Occipital lobe (tissue), 3 donors: ENCODE measurements at places on chromosomes 6 and 20. TPM values are rescaled to one million over a fixed set of nuclear protein-coding genes. Genes with fewer than 3 reads are reported as not detected.

GRCh38 chr20:49276961-49277785 is 684 bp downstream of the ZNFX1 start:
- no peak for DNase-seq

DNA sequence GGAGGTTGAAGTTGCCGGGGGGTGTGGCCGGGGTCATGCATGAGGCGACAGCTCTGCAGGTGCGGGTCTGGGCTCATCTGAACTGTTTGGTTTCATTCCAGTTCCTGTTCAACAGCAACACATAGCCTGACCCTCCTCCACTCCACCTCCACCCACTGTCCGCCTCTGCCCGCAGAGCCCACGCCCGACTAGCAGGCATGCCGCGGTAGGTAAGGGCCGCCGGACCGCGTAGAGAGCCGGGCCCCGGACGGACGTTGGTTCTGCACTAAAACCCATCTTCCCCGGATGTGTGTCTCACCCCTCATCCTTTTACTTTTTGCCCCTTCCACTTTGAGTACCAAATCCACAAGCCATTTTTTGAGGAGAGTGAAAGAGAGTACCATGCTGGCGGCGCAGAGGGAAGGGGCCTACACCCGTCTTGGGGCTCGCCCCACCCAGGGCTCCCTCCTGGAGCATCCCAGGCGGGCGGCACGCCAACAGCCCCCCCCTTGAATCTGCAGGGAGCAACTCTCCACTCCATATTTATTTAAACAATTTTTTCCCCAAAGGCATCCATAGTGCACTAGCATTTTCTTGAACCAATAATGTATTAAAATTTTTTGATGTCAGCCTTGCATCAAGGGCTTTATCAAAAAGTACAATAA is 72.5 kb downstream of the PTPN1 start:
- no peak for DNase-seq

- DNase-seq, result no peak
Observed at GRCh38 chr20:38098952-38099351, 65.4 kb downstream of the RPRD1B start.

EBF4 gene
- 10.5 TPM for total RNA-seq

LAMA4 gene
- total RNA-seq, result 19.2 TPM

GPX5 gene
- not detected for total RNA-seq

LY6G5C gene
- 3.1 TPM for total RNA-seq

DNA sequence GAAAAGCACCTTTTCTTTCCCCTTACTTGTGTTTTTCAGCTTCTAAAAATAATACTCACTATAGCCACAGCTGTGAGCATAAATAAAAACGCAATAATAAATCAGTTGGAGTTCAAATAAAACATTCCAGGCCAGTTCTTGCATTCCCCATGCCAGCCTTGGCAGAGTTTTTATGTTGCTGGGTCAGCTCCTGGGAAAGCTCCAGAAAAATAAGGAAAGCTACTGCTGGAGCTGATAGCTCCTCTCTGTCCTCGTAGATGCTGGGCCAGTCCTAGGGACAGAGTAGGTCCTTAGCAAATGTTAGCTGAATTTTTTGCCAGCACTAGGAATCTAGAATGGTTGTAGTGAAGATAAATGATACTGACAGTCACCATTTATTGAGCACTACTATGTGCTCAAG is 389.0 kb upstream of the SYNCRIP start:
- no peak for DNase-seq

DNA sequence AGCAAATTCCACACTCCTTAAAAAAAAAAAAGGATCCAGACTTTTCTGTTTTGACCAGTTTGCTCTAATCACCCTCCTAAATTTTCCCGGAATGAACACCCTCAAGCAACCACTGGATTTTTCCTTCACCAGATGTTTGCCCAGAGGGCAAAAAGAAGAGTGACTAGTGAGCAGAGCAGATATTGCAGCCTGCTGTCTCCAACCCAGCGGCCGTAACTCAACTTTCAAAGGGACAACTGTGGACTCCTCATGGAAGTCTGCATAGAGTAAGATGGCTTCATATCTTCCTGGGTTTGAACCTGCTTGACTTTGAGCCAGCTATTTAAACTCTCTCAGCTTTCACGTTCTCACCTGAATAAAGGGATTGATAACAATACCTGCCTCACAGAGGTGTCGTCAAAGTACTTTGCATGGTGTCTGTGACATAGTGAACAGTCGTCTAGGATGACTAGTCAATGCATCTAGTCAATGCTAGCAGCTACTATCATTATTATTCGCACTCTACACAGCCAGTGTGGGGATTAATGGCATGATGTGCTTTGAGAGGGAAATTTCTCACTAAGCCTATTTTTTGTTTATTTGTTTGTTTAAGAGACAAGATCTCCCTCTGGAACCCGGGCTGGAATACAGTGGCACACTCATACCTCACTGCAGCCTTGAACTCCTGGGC is 92.2 kb upstream of the HIVEP1 start:
- no peak for DNase-seq

- DNase-seq, result no peak
Observed at GRCh38 chr6:42694586-42694985, 27.8 kb downstream of the PRPH2 start.

DNA sequence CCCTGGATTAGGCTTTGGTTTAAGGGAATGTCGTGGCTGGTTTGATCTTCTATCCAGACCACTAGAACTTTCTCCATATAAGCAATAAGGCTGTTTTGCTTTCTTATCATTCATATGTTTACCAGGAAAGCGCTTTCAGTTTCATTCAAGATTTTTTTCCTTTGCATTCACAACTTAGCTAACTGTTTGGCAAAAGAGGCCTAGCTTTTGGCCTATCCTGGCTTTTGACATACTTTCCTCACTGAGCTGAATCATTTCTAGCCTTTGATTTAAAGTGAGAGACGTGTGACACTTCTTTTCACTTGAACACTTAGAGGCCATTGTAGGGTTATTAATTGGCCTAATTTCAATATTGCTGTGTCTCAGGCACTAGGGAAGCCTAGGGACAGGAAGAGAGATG is 1.7 kb upstream of the FAM50B start:
- no peak for DNase-seq

- DNase-seq, result no peak
Observed at GRCh38 chr20:48148916-48149672, 363.8 kb upstream of the SULF2 start.

- DNase-seq, result no peak
Observed at GRCh38 chr6:21309807-21310221, 283.7 kb upstream of the SOX4 start.

DNA sequence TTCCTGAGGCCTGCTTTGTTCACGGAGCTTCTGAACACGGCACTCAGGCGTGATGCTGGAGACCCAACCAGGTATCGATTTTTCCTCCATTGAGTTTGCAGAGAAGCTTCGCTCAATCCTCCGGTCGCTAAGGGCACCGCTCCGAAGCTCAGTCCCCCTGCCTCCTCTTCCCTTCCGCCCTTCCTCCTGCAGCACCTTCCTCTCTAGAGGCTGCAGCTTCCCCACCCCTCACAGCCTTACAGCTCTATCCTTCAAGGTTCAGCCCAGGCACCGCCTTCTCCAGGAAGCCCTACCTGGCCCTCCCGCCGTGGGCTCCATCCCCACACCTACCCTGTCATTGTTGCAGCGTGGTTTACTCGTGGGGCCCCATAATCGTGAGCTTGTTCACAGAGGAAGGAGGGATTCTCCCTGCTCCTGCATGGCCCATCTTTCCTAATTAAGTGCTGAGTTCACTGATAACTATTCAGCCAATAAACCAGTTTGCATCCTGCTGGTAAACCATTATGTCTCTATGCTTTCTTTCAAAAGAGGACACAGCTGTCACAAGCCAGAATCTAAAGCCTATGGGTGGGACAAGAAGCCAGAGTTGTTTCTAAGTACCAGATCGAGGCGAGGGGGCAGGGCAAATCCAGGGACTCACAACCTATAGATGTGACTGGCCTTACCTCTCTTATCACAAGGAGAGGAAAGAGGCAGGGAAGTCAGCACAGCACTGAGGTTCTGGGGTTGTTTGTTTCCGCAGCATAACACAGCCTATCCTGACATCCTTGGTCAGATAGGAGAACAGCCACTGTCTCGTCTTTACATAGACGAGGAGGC is 152.0 kb downstream of the GRM4 start:
- DNase-seq, result no peak

AFG1L gene
- 12.3 TPM for total RNA-seq

DNA sequence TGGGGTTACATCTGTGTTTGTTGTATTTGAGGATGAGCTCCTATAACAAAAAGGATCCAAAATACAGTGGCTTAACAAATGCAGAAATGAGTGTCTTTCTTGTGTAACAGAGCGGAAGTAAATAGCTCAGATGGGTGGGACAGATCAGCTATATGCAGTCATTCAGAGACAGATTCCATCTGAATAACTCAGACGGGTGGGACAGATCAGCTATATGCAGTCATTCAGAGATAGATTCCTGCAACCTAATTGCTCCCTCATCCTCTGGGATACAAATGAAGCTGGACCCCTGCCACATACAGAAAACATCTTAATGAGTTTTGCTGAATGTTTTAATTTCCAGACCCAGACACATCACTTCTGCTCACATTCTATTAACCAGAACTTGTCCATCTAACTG is 332.3 kb downstream of the BCKDHB start:
- DNase-seq, result no peak

SMLR1 gene
- total RNA-seq, result not detected

- no peak for DNase-seq
Observed at GRCh38 chr6:42341221-42341620, 110.5 kb downstream of the TRERF1 start.

PNLDC1 gene
- total RNA-seq, result not detected

DNA sequence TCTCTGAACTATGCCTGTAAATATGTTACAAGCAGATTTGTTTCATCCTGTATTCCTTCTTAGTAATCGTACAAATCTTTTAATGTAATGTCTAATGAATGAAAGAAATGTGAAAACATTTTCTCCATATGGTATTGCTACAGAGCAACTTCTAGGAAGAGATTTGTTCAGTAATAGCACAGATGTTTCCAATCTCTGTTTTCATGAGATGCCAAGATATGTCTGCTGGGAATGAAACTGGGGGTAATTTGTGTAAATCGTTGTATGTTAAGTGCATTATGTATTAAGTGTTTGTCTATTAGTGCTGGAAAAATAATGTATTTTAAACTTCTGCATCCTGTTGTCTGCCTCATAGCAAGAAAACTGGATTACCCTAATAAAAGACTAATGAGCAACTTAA is 722.2 kb upstream of the EYS start:
- DNase-seq, result no peak

DNA sequence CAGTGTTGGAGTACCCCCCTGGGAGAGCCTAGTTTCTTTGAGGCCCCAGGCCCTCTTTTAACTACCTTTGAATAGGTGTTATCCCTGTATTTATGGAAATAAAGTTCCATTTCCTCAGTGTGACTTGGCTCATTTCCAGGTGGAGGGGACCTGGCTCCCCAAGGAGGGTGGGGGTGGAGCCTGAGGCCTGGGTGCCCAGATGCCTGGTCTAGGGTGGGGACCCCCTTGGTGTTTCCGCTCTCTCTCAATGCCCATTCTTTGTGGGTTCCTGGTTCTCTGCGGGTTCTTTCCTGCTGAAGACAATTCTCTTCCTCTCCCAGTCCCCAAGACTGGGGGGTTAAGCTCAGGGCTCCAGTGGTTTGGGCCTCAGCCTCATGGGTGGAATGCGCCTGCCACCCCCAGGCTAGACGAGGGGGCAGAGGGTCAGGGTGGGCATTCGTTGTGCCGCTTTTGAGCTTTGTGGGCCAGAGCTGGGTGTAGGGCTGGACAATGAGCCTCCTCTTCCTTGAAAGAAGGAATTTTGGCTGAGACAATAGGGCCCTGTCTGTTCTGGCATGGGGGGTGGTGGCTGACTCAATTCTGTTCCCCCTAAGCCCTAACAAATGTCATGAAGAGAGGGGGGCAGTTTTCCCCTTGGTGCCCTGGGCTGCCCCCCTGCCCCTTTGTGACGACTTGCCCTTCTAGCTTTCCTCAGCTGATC is 686 bp upstream of the EGFL8 start:
- no peak for DNase-seq

AURKA gene
- 4.8 TPM for total RNA-seq

- DNase-seq, result peak; percentile 14
Observed at GRCh38 chr6:159217595-159218275, 48.5 kb downstream of the FNDC1 start.

DNA sequence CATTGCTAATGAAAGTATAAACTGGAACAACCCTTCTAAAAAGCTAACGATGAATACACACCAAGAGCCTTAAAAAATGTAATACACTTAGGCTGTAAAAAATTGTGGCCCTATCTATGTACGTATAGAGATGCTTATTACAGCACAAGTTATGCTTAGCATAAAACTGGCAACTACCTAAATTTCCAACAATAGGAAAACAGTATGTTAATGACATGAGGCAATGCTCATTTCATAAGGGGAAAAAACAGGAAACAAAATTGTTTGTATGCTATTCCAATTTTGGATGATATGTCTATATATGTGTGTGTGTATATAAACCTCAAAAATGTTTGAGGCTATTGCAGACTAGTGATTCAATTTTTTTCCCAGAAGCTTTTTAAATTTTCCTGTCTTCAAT is 82.5 kb downstream of the DTNBP1 start:
- no peak for DNase-seq

DNA sequence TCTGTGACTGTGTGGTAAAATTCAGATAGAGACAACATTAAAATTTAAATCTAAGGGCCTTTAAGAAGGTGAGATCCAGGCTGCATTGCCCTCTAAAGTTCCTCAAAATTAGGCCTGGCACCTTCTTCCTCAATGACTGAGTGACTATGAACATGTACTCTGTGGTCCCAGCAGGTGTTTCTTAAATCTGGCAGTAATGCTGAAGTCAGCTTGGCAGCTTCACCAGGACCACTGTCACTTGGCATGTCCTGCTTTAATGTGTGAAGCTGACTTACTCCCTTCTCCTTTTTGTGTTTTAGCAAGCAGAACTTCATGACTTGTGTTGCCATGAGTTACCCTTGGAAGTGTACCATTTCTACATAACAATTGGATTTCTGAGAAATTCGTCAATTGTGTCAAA is 141.7 kb downstream of the NKAIN2 start:
- DNase-seq, result no peak

DNA sequence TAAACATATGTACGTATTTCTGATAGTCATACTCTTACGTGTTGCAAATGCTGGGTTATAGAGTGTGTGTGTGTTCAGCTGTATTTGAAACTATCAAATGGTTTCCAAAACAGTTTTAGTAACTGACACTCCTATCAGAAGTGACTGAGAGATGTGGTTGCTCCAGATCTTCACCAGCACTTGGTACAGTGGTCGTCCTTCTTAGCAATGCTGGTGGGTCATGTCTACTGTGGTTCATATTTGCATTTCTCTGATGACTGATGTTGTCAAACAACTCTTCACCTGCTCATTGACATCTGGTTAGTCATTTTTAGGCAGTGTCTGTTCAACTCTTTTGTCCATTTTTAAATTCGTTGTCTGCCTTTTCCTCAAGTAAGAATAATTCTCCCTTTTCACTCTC is 259.3 kb downstream of the KIF16B start:
- DNase-seq, result no peak

- DNase-seq, result no peak
Observed at GRCh38 chr6:139708337-139709199, 334.1 kb upstream of the CITED2 start.

GRCh38 chr6:117837261-117837660 is 69.8 kb upstream of the SLC35F1 start:
- DNase-seq, result no peak

GRCh38 chr20:46357030-46357514 is 48.8 kb upstream of the CDH22 start:
- no peak for DNase-seq
